ENCODE measurements at places on chromosomes 1 and 21. TPM values are rescaled to one million over a fixed set of nuclear protein-coding genes. Genes with fewer than 3 reads are reported as not detected.

Gene MXRA8
- total RNA-seq = 174 TPM

DNA sequence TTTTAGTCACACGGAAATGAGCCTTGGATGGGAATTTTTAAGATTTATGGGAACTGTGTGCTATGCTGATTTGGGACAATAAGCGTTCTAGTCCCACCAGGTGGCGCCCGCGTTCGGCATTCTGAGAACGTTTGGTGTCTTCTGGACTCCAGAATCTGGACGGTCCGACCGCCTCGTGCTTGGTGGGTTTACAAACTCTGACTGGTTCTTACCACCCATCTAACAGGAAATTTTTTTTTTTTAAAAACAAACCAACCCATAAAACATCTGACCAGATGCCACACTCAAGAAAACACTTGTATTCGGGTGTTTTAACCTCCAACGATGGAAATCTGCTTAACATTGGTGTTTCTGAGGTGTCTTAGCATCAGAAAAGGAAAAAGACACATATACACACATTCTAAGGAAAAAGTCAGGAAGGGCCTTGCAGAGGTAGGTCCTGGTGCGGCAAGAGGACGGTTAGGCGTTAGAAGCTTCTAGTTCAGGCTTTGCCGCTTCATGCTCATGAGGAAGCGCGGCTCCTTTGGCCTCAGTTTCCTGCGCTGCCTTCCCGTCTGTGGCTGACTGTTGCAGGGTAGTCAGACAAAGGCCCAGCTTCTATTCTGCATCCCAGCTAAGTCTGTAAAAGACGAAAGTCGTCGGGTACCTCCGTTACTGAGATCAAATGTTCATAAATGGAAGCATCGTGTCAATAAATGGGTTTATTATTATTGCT lies 814 bp upstream of the DYRK3 start:
- DNase-seq = peak; percentile 99

DNA sequence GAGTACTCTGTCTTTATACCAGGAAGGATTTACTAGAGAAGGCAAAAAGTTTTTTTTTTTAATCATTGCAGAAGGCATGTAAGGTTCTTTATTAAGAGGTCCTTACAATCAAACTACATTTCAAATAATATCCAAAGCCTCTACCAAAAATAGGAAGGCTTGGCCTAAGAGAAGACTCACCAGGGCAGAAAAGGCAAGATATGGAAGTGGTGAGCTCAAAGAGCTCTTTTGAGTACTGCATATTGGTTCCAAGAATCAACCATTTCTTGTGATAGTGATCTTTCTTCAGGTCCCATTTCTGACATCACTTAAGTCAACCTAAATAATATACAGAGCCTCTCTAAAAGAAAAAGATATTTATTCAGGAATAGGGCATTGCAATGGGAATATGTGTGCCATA lies 153.2 kb downstream of the FASLG start:
- no peak for DNase-seq

Gene KRTCAP2
- 145 TPM for total RNA-seq

DNA sequence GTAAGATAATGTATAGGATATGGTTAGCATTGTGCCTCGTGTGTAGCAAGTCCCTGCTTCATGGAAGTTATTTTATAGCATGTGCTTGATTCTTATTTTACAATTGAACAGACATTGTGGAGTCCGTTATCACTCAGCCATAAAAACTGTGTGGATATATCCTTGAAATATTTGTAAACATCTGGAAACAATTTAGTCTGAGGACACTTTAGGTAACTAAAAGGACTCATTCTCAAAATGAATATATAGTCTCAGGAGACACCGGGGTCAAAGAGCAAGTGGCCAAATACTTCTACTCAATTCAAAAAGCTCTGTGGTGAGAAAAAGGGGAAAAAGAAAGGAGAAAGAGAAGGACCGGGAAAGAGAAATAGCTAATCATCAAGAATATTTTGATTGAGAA lies 23.7 kb downstream of the PRRX1 start:
- no peak for DNase-seq

GRCh38 chr1:56378341-56379070 lies 200.9 kb downstream of the PLPP3 start:
- DNase-seq = no peak

Gene AUNIP
- not detected for total RNA-seq

Gene SLC2A5
- total RNA-seq = 2.0 TPM

Gene TACSTD2
- total RNA-seq = 5.6 TPM

- no peak for DNase-seq
Measured at GRCh38 chr1:118927427-118928187, 60.5 kb downstream of the TBX15 start.

DNA sequence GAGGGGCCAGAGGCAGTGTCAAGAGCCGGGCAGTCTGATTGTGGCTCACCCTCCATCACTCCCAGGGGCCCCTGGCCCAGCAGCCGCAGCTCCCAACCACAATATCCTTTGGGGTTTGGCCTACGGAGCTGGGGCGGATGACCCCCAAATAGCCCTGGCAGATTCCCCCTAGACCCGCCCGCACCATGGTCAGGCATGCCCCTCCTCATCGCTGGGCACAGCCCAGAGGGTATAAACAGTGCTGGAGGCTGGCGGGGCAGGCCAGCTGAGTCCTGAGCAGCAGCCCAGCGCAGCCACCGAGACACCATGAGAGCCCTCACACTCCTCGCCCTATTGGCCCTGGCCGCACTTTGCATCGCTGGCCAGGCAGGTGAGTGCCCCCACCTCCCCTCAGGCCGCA lies at the start of gene BGLAP:
Gene BGLAP (plus strand): TSS at position 259 of the 400 bp plus-strand sequence. CDS start 48 bp downstream, at position 307.
- DNase-seq = no peak

Gene ZNF593OS
- not detected for total RNA-seq

DNA sequence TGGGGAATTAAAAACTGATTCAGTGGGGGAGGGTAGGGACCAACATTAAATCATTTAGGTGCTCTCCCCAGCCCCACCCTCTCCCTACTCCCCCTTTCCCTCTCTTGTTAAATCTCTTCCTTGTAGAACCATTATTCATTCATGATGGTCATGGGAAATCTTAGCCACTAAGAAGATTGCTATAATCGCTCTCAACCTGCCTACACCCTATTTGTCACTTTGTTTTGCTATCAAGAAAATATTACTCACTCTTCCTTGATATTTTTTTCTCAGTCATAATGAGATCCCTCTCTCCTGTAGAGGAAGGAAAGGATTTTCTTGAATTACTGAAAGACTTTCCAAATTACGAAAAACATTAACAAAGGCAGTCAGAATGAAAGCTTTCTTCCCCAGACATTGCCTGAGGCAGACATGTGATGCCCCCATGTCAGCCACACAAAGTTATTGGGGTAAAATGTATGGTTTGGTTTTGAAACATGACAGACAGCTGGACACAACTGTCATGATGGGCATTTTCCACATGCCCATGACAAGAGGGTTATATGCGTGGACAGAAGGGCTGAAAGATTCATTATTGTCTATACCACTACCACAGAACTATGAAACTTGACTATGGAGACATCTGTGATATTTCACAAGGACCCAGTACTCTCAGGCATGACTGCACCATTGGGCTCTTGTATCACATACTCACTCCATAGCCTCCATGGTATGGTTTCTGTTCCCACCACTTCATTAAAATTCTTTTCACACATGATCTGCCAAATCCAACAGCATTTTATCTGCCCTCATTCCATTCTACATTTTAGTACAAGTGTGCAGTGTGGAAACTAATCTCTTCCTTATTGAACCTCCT lies 420.1 kb downstream of the DISC1 start:
- DNase-seq = no peak

DNA sequence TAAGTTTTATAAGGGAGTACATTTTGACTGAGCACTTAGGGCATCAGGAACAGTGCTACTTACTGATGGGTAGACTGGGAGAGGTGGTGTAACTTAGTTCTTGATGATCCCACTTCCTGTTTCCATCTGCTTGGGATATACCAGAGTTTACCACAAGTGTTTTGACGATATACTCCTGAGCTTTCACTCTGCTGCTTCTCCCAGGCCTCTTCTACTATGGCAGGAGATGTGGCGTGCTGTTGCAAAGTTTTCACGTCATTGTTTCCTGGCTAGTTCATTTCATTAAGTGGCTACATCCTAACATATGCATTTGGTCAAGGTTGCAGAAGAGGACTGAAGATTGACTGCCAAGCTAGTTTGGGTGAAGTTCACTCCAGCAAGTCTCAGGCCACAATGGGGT lies 41.3 kb upstream of the LAMC2 start:
- DNase-seq = no peak

DNA sequence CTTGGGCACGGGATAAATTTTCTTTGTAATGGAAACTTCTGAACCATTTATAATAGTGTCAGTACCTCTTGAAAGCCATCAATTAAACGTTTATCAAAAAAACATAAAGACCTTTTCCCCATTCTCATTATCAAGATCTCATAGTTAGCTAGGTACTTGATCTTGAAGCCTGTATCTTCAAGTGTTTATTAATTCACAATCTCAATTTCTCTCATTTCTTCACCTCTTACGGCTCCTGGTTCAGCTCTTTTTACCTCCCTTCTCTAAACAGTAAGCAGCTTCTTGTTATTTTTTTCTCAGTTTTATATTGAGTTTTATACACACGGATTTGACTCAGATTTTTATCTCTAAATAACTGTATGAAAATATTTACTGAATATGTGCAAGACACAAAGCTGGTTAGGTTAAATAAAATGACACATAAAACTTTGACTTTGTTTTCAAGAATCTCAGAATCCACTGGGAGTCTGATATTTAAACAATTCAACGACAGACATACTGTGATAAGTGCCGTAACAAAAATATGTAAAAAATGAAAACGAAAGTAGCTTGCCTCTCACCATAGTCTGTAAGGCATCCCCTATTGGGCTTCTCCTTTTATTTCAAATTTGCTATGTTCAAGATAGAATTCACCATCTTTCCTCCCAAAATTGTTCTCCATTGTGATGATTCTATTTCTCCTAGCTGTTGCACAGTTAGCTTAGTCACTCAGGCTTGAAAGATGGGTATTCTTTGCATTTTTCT lies 411.6 kb upstream of the ZRANB2 start:
- DNase-seq = no peak

GRCh38 chr21:45830221-45830640 lies 151.3 kb upstream of the COL6A1 start:
- DNase-seq = no peak

Gene CFAP57
- not detected for total RNA-seq

Gene HMCN1
- 10.6 TPM for total RNA-seq

DNA sequence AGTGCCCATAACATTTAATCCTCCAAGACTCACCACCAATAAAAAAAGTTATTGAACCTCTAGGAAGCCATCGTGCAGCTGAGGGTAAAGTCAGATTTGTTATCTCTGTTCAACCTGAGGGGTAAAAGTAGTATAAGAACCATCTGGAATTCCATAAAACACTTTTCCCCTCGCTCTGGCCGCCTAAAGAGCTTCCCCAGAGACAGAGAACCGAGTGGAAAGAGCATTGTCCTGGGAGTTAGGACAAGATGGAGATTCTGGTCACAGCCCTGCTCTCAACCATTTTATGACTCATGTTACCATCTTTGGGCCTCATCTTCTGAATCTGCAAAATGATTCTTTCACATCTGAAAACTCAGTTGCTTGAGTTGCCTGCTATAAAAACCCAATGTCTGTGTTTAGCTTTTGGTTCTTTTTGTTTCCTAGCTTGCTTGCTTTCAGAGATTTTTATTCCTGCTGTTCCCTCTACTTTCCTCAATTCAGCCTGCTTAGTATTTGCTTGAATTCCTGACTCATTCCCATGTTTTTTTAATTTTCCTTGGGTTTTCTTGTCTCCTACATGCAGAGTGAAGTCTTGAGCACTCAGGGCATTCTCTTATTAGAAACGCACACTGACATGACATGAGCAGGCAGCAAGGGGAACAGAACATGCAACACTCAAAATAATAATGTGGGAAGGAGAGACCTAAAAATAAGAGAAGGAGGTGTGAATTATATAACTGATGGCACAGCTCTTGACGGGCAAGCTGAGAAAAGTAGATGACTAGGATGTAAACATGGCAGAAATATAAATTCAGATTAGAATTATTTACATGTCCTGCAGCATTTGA lies 1.7 kb downstream of the EPHX4 start:
- DNase-seq = no peak

GRCh38 chr1:53343831-53344668 lies 16.2 kb upstream of the LRP8 start:
- DNase-seq = peak; percentile 70

DNA sequence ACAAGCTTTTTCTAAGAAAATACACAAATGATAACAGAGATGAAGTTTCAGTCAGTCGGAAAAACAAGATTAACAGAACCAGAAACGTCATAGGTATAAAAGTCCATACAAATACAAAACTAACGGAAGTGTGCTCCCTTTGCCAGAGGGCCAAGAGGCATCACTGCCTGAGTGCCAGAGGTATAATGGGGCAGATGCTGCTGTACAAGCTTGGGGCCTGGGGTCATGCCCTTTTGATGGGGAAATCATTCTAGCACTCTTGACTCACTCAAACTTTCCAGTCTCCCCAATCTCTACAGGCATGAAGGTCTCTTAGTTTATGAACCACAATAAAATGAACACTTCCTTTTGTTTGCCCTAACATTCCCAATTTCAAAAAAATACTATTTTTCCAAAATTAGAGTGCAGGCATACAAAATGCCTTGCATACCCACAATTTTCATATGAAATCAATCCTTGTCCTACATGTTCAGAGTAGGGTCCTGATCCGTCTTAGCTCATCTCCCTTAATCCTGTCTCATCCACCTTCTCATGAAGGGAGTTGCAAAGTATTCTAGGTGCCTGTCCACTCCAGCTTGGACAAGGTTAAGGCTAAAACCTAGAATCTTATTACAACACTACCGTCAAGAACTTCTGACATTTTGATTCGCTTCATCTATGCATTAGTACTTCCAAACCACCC lies 1.5 kb downstream of the RPL22 start:
- DNase-seq = no peak

GRCh38 chr1:181310560-181310959 lies 172.8 kb upstream of the CACNA1E start:
- DNase-seq = no peak

DNA sequence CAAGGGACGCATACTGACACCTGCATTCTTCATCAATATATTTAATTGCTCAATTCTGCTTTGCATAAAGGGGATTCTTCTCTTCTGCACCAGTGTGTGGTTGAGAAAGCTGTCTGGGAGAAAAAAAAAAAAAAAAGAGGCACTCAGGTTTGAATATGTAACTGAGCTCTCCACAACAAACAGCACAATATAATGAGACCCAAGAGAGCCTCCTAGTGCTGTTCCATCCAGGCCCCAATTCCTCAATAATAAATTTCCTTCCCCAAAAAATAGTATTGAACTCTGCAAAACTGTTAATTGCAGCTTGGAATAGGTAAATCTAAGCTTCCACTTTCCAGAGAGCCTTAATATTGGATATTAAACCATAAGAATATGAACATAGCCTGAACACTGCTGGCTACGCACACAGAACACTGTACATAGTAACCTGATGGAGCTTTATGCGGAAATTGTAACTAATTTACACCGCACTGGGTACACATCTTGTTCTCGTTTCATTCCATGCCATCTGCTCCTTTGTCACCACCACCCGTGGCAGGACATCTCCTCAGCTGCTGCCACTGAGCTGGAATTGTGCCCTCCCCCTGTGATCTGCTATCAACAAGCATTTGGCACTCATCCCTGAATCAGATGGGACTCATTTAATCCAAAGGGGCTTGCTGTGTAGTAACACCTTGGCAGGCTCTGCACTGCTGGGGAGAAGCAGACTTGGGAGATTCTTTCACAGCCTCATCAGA lies 272.0 kb downstream of the HHIPL2 start:
- no peak for DNase-seq

All from posterior vena cava (tissue), 2 donors.